ENCODE measurements at places on chromosomes 12 and 14. TPM values are rescaled to one million over a fixed set of nuclear protein-coding genes. Genes with fewer than 3 reads are reported as not detected.

Gene CDKN1B
- 136 TPM for total RNA-seq

Gene FITM1
- total RNA-seq, result 1.7 TPM

Gene MUCL1
- total RNA-seq, result not detected

Gene NTN4
- 0.17 TPM for total RNA-seq

Gene PRR4
- total RNA-seq, result 1.6 TPM

Gene PRB2
- not detected for total RNA-seq

Gene PGF
- not detected for total RNA-seq

- peaks cover 4% of the 10 kb centered on the region for H3K27me3 ChIP-seq
- no peak overlapping the region for H3K27ac ChIP-seq
- H3K4me1 ChIP-seq, result peaks cover 12% of the 10 kb centered on the region
- H3K4me3 ChIP-seq, result no peak overlapping the region
- DNase-seq, result no peak
- peaks cover 15% of the 10 kb centered on the region for H3K36me3 ChIP-seq
These were observed 91.9 kb downstream of the DPF3 start for GRCh38 chr14:72801836-72802587.

- H3K4me3 ChIP-seq, result no peak overlapping the region
- peaks cover 15% of the 10 kb centered on the region for H3K4me1 ChIP-seq
- no peak overlapping the region for H3K27ac ChIP-seq
- no peak for DNase-seq
These were observed 6.6 kb upstream of the IKZF4 start for GRCh38 chr12:56014205-56014604.

DNA sequence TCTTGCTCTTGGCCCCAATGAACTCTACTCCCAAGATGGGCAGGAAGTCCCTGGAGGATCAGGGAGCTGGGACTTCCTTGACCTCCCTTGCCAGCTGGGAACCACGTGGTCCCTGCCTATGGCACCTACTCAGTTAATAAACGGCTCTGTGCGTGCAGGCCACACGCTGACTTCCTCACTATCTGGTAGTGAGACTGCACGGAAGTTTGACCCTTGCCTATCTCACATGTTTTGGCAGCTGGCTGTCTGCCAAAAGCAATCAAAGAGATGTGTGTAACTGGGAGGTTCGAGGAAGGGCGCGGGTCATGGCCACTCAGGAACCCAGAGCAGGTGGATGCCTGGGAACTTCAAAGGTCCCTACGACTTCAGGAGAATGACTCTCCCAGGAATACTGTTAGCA is 57.9 kb downstream of the RFLNA start:
- no peak for DNase-seq
- no peak overlapping the region for H3K4me3 ChIP-seq
- H3K27me3 ChIP-seq, result no peaks in the 10 kb centered on the region
- no peak overlapping the region for H3K27ac ChIP-seq

GRCh38 chr12:41264281-41264680 is 76.2 kb downstream of the PDZRN4 start:
- H3K4me3 ChIP-seq, result no peak overlapping the region
- no peak overlapping the region for H3K27ac ChIP-seq
- no peaks in the 10 kb centered on the region for H3K36me3 ChIP-seq
- no peak for DNase-seq

GRCh38 chr14:22448035-22448904 is 140.8 kb downstream of the DAD1 start:
- H3K27me3 ChIP-seq, result no peaks in the 10 kb centered on the region
- no peaks in the 10 kb centered on the region for H3K4me1 ChIP-seq
- H3K4me3 ChIP-seq, result no peak overlapping the region
- no peak for DNase-seq
- H3K36me3 ChIP-seq, result no peaks in the 10 kb centered on the region
- no peak overlapping the region for H3K27ac ChIP-seq

- H3K36me3 ChIP-seq, result no peaks in the 10 kb centered on the region
- no peak overlapping the region for H3K4me3 ChIP-seq
- no peak overlapping the region for H3K27ac ChIP-seq
- peaks cover 13% of the 10 kb centered on the region for H3K27me3 ChIP-seq
These were observed 9.1 kb upstream of the KCNA5 start for GRCh38 chr12:5034603-5035002.

GRCh38 chr14:44657696-44658388 is 150.8 kb upstream of the FSCB start:
- no peak for DNase-seq
- no peak overlapping the region for H3K27ac ChIP-seq
- H3K27me3 ChIP-seq, result peaks cover 2% of the 10 kb centered on the region
- H3K36me3 ChIP-seq, result no peaks in the 10 kb centered on the region

DNA sequence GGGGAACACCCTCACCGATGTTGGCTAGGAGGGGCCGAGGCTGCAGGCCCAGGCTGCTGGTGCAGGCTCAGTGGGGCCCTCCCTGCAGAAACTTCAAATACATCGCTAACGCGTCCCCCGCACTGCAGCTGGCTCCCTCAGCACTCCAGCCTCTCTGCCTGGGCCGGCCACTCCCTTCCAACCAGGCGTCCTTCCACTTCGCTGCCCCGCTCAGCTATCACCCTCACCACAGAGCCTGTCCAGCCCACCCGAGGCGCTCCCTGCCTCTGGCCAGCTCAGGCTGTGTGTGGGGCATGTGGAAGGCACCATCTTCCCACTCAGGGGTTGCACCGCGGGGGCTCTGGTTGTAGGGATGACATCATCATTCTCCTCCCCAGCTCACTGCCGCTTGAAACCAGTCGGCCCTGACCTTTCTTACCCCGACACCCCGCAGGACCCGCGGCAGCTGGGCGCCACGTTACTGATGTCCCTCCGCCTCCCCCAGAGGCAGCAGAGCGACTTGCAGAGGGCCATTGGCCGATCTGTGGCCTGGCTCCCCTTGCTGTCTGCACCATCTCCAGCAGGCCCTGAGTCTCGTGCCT is 199.9 kb upstream of the RTL1 start:
- no peak overlapping the region for H3K4me3 ChIP-seq
- DNase-seq, result no peak
- H3K27ac ChIP-seq, result no peak overlapping the region
- no peaks in the 10 kb centered on the region for H3K36me3 ChIP-seq
- peaks cover 14% of the 10 kb centered on the region for H3K27me3 ChIP-seq

GRCh38 chr12:82414926-82415325 is 56.6 kb downstream of the METTL25 start:
- no peak overlapping the region for H3K27ac ChIP-seq
- no peaks in the 10 kb centered on the region for H3K36me3 ChIP-seq
- H3K27me3 ChIP-seq, result no peaks in the 10 kb centered on the region
- no peak overlapping the region for H3K4me3 ChIP-seq
- H3K4me1 ChIP-seq, result no peaks in the 10 kb centered on the region

DNA sequence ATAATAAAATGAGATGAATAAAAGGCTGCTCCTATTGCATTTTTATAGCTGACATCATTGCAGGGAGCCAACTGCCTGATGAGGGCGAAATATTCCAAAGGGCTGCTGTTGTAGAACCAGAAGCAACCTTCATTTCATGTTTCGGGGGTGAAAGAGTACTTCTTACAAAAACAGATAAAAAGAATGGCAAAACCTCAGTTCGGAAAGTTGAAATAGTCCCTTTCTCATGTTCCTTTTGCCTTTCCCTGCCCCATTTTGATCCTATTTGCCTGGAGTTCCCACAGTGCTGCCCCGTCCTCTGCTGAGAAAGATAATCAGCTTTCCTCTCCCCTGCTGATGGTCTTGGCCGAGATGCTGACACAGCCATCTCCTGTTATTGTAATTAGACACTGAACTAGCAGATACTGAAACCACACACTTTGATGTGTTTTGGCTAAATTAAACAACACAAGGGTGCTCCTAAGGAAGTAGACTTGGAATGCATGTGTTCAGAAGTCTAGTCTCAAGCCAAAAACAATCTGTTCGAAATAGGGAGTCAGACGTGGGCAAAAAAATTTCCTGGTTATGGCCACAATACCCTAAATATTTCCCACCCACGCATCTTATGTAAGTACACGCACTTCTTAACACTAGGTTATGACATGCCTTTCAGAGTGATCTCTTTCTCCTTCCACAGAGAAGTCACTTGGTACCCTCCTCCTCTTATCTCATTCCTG is 117.2 kb downstream of the PPM1H start:
- no peak overlapping the region for H3K27ac ChIP-seq
- no peak overlapping the region for H3K4me3 ChIP-seq
- no peak for DNase-seq
- peaks cover 33% of the 10 kb centered on the region for H3K27me3 ChIP-seq
- no peaks in the 10 kb centered on the region for H3K36me3 ChIP-seq

DNA sequence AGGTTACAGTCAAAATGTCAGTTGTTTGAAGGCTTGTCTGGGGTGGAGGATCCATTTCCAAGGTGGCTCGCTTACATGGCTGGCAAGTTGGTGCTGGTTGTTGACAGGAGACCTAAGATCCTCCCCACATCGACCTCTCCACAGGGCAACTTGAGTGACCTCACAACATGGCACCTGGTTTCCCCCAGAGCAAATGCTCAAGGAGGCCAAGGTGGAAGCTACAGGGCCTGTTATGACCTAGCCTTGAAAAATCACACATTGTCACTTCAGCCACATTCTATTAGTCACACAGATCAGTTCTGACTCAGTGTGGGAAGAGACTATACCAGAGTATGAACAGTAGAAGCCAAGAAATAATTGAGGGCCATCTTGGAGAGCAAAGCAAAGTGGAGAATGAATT is 11.3 kb upstream of the GNG2 start:
- peak overlapping the region; percentile 99 for H3K27ac ChIP-seq
- DNase-seq, result no peak
- peaks cover 31% of the 10 kb centered on the region for H3K36me3 ChIP-seq
- peaks cover 41% of the 10 kb centered on the region for H3K4me1 ChIP-seq

GRCh38 chr14:94115631-94116030 is 5.1 kb downstream of the IFI27 start:
- peaks cover 12% of the 10 kb centered on the region for H3K36me3 ChIP-seq
- peaks cover 4% of the 10 kb centered on the region for H3K27me3 ChIP-seq
- DNase-seq, result no peak

DNA sequence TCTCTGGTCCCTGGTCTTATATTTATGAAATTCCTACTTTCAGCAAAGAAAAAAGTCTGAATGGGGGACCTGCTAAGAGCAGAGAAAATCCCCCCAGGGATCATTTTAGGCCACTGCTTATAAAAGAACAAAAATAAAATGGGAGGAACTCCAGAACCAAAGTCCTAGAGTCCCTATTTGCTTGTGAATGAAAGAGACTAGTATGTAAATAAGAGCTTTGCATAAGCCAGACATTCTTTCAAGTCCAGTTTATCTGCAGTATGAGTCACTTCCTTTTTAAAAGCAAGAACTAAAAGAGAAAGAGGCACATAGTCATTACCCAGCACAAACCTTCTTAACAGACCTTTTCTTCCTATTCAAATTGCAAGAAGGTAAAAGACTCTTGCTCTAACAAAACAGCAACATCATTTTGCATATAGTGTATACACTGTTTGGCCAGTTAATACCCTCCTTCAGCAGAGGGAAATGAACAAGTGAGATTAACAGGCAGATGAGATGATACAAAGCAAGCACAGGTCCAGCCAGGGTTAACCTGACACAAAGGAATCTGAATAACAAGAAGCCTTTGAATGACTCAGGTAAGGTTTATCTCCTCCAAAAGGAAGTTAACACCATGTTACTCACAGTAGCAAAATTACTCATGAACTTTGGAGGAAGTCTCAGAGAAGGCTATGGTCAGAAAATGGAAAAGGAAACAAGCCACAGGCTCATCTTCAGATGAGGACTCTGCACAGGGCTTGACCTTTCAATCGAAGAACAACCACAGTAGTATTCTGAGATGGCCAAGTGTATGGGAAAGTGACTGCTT is 87.3 kb downstream of the PHLDA1 start:
- peaks cover 2% of the 10 kb centered on the region for H3K36me3 ChIP-seq
- no peak for DNase-seq
- H3K4me3 ChIP-seq, result peak overlapping the region; percentile 66
- peak overlapping the region; percentile 94 for H3K27ac ChIP-seq
